ENCODE measurements at places on chromosomes 2 and 18. TPM values are rescaled to one million over a fixed set of nuclear protein-coding genes. Genes with fewer than 3 reads are reported as not detected.

DNA sequence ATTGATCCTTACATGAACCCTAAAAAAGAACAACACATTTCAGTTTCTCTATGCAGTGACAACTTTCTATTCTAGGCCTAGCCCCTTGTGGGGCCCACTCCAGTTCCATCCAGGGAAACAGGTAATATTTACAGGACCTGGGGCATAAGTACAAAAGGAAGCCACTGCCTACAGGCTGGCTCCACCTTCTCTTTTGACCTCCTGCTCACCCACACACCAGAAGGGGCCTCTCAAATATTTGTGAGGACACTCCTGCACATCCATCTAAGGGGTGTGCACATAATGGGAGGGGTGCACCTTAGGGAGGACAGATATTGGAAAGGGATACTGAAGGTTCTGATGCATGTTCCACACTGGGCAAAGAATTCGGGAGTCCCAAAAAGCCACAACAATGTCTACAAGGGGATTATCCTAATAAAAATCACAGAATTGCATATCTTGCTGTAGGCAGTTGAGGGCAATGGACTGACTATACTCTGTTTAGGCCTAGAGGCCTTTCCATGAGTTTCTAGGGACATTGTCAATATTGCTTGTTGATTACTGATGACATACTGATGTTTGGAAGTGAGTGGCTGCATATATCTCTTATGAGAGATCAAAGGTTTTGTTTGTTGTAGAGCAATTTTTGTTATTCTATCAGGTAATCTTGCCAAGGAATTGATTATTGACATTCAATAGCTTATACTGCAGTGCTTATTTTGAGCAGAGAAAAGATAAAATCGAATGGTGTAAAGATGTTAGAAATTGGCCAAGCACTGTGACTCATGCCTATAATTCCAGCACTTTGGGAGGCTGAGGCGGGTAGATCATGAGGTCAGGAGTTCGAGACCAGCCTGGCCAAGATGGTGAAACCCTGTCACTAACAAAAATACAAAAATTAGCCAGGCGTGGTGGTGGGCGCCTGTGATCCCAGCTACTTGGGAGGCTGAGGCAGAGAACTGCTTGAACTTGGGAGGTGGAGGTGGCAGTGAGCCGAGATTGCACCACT is 23.8 kb upstream of the HNRNPA3 start:
- no peak for DNase-seq

- DNase-seq, result no peak
Observed at GRCh38 chr2:36740061-36740460, 43.6 kb downstream of the VIT start.

DNA sequence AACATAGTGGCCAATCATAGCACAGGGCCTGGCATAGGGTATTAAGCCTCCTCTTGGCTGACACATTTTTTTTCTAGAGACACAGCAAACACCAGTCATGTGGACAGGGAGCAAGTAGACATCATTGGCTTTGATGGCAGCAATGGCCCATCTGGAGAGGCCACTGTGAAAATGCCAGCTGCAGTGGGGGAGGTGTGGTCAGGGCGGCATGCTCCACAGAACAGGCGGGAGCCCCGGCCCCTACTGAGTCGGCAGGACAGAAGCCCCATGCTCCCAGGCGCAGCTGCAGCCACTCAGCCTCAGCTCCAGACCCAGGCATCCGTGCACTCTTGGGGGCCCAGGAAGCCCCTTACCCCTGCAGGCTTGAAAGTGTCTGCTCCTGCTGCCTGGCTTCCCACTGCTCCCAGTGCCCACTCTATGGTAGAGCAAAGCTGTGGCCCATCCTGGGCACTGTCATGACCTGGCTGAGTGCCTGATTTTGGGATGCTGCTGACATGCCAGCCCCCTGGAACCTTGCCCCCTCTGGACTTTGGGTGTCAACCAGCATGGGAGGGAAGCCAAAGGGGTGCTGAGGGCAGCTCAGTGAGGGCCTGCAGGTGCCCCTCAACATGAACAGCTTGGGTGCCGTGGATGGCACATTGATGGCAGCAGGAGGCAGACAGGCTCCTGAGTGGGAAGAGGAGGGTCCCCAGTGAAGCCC is 23.3 kb upstream of the UBE2F start:
- DNase-seq, result no peak

- no peak for DNase-seq
Observed at GRCh38 chr2:213279116-213279620, 5.1 kb upstream of the SPAG16 start.

GRCh38 chr2:75865702-75866101 is 155.0 kb upstream of the GCFC2 start:
- no peak for DNase-seq

GRCh38 chr2:216934623-216935022 is 74.8 kb upstream of the TNP1 start:
- DNase-seq, result no peak

POTEJ gene
- not detected for total RNA-seq

DNA sequence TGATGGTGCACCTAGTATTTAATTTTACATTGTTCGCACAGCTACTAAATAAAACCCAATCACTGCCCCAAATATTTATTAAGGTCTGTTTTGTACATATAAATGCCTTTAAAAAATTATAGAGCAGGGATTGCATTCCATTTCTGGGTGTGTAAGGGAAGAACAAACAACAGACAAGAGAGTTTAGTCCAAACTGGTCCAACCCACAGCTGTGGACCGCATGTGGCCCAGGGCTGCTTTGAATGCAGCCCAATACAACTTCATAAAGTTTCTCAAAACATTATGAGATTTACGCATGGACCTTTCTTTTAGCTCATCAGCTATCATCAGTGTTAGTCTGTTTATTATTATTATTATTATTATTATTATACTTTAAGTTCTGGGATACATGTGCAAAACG is 114.8 kb upstream of the LRATD1 start:
- DNase-seq, result peak; percentile 37

SERPINB4 gene
- not detected for total RNA-seq

GRCh38 chr2:28273751-28274150 is 118.9 kb upstream of the FOSL2 start:
- no peak for DNase-seq

DNA sequence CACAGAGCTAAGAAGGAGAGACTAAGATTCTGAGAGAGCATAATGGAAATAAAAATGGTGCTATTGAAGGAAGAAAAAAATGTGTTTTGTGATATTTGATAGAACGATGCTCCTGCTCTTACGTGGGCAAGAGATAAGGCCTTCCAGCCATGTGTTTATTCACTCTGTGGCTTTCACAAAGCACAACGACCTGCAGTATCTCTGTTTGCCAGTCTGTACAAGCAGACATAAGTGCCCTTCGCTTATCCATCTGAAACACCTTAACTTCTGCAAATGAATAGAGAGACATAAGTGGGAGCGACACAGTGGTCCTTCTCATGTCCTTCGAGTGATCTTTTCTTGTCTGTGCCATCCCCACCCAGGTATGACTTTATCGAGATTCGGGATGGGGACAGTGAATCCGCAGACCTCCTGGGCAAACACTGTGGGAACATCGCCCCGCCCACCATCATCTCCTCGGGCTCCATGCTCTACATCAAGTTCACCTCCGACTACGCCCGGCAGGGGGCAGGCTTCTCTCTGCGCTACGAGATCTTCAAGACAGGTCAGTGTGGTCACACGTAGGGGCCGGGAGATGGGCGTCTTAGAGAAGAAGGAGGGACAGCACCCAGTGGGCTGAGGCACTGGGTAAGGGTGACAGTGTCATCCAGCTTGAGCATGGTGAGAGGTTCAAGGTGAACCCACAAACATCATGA is 33.7 kb downstream of the NRP2 start:
- DNase-seq, result no peak

GRCh38 chr2:142180820-142181533 is 50.2 kb upstream of the LRP1B start:
- DNase-seq, result no peak

DNA sequence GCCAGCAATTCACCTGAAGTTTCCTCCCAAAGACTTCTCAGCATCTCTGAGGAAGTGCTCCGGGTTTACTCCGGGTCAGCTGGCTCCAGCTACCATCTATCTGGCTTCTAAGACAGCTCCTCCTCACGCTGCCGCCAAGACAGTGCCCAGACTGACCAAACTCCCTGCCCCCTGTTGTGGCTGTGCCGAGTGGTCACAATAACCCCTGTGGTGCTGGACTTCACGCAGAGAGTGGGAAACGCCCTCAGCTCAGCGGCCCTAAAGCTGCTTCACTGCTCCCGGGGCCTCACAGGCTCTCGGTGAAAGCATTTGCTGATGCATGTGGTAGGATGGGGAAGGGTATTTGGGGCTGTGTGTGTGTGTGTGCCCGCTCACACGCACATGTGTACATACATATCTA is 154.8 kb upstream of the ZNF236 start:
- DNase-seq, result peak; percentile 64

ANKRD62 gene
- total RNA-seq, result not detected

DNA sequence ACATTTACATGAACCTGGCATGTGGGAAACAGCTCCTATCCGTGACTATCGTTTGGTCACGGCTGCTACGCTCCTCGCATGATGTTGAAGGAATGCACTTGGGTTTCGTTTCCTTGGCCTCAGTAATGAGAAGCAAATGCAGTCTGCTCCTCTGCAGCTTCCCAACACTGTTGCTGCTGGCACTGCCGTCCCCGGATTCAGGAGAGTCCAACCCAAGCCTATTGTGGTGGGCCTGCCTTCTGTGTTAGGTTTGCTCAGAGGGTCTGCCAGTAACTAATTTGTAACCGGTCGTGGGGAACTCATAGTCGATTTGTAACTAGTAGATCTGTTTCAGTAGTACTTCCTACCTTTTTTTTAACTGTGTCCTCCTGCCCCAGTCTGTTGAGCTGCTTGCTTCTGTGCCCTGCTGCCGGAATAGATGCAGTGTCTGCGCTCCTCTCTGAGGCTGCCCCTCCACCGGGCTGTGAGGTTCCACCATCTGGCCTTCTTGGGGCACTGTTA is 58.4 kb downstream of the WDSUB1 start:
- DNase-seq, result peak; percentile 82

GRCh38 chr18:58732471-58732870 is 61.2 kb downstream of the MALT1 start:
- no peak for DNase-seq

DNA sequence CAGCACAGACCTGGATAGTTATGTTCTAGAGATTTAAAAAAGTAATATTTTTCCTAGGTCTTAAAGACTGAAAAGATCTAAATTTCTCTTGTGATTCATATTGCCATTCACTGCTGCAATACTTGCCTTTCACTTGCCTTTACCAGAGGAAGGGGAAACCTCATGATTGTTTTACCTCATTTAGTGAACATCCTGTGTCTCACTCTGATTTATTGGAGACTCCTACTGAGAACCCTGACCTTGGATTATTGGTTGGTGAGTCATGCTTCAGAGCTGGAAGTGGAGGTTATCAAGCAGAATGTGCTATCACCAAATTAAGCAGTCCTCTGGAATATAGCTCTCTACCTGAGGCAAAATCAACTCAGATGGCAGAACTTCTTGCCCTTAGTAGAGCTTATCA is 500.5 kb downstream of the TSN start:
- no peak for DNase-seq

DNA sequence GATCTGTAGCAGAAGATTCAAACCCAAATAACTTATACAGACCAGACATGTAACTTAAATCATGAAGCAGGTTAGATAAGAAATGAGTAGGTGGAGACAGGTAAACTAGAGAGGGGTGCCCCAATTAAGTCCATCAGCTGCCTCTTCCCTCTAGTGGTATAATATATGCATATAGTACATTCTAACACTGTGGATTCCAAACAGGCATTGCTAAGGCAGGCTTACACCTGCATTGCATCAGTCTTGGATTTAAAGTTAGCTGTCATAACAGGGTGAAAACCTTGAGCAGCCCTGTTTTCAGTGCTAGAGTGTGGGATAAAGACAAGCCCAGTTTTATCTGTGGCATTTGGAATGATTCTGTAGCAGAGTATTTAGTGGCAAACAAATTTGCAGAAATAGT is 63.4 kb downstream of the NYAP2 start:
- no peak for DNase-seq

DNA sequence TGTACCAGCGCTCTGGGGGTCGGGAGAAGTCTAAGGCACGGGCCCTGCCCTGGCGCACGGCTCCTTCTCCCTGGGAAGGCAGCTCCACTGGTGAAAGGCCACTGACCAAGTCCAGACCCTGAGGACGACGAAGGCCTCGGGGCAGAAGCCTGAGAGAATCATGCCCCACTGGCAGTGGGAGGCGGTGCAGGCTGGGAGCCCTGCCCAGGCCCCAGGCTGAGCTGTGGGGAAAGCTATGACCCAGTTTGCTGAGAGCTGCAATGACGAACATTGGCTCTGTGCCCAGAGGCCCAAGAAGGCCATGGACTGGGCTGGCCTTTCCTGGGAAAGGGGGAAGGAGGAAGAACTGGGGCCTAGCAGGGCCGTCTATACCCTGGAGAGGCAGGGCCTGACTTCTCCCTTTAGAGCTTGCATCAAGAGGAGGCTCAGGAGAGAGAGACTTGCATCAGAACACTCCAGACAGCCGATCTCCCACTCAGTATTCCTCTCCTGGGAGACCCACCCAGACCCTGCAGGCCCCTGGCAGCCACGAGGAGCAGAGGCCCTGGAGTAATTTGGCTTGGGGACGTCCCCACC is 32.9 kb downstream of the HS1BP3 start:
- peak; percentile 99 for DNase-seq

TWIST2 gene
- total RNA-seq, result 47.9 TPM

DNA sequence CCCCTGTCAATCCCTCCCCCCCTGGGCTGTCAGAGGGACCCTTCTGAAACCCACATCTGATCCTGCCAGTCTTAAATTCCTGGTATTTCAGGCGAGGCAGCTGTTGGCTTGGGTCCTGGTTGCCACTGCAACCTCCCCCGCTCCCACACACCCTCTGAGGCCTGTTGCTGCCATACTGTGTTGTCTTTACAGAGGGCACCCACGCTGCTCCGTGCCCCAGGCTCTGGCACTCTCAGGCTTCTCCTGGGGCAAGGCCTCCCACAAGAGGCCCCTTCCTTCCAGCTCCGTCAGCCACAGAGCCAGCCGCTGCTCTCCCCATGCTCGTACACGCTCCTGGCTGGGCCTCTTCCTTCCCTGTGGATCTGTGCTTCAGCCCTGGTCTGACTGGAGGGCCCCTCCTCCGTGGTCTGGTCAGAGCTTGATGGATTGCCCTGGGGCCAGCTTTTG is 8.6 kb downstream of the CABLES1 start:
- no peak for DNase-seq

GRCh38 chr2:6917761-6918421 is 679 bp downstream of the RNF144A start:
- DNase-seq, result no peak

DNA sequence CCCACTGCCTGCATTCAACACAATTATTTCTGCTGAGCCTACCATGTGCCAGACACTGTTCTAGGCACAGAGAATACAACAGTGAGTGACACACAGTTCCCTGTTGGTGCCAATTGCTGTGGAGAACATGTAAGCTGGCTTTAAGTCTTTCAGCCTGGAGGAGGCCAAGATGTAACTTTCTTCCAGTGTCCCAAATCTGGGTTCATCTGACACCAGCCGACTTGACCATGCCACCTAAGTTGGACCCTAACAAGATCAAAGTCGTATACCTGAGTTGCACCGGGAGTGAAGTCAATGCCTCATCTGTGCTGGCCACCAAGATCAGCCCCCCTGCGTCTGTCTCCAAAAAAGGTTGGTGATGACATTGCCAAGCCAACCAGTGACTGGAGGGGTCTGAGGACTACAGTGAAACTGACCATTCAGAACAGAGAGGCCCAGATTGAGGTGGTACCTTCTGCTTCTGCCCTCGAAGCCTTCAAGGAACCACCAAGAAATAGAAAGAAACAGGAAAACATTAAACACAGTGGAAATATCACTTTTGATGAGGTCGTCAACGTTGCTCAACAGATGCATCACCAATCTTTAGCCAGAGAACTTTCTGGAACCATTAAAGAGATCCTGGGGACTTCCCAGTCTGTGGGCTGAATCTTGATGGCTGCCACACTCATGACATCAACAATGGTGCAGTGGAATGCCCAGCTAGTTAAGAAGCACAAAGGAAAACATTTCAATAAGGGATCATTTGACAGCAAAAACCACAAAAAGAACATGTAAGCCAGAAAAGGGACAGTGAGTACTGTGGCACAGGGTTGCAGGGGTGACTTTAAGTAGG is 6.3 kb downstream of the TRABD2A start:
- no peak for DNase-seq
